ENCODE measurements at places on chromosomes 12 and 14.

DNA sequence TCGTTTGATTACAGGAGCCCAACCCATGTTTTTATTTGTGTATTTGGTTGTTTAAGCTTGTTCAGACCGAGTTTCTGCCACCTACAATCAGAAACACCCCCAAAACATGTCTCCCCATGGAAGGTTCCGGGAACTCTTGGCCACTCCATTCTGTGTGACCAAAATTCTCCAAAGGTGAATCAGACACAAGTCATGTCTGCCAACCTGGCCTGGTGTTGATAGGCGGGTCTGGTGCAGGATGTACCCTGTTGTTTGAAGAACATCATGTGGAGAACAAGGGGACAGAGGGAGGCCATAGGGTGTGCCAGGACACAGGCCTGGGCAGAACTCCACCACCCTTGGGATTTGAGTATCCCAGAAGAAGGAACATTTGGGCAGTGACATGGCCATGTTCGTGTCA is 147.1 kb upstream of the MYL2 start:
- no peak for DNase-seq

GRCh38 chr14:51410897-51411296 is 170.8 kb downstream of the TMX1 start:
- DNase-seq, result no peak

GRCh38 chr12:51160814-51161459 is 12.0 kb downstream of the TFCP2 start:
- DNase-seq, result no peak

GRCh38 chr12:3988519-3989217 is 115.5 kb upstream of the PARP11 start:
- DNase-seq, result no peak

GRCh38 chr12:109723311-109723881 is 9.8 kb downstream of the FAM222A start:
- DNase-seq, result no peak

DNA sequence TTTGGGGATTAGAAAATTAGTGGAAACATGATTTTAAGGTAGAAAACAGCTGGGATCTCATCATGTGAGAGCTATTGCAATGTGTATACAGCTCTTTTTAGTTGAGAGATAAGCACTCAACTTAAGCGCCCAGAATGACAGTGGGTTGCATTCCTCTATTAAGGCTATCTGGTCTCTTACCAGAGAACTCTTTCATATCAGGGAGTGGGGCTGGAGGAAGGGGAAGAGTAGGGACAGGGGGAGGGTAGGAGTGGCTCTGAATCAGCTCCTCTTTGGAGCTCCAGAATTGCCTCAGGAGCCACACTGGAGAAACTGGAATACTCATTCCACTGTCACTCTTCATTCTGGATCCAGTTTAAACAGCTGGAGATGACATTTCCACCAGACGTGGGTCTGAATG is 9.2 kb upstream of the PLEKHG3 start:
- no peak for DNase-seq

DNA sequence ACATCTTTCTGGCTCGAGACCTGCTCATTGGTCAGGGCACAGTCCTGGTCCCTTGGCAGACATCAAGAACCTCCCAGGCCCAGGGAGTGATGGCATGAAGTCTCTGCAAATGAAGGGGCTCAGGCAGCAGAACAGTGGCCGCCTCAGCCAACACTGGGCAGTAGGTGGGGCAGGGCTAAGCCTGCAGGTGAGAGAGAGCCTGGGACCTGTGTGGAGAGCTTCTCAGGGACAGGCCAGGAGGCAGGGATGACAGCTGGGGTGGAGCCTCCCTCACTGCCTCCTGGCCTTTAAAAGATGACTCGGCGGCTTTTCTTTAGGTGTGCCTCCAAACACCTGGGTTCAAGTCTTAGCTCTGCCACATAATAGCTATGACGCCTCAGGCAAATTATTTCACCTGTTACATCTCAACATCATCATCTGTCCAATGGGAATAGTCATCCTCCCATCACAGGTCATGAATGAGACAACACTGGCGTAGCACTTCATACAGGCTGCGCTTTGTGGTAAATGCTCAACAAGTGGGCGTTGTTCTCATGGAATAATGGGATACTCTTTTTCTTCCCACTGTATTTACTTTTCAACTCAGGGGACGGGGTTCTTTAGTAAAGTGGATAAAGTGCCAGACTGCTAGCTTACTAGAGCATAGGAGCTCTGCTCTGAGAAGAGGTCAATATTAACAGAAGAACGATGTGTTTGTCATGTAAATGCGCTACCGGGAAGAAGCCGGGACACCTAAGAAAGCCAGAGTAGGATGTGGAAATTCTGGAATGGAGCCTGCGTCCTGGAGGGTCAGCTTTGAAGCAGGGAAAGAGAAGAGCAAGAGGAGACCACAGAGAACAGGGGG is 277.4 kb downstream of the FOXN3 start:
- no peak for DNase-seq

- no peak for DNase-seq
These were observed 973.3 kb upstream of the TMEM132C start for GRCh38 chr12:127293507-127294310.

DNA sequence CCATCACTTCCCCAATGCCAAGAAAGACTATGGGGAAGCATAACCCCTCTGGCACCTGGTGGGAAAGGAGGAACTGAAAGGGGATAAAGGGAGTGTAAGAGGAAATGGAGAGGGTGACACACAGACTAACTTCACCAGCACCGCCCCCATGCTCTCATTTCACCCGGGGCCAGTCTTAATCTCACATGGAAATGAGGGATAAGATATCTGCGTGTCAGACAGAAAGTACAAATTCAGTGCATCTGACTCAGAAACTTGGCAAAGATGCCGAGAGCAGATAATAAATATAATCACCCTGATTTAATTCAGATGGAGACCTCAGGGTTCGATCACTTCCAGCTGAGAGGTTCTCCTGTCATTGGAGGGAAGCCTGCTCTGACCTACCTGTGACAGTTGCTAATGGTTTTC is 191.6 kb downstream of the DUSP6 start:
- DNase-seq, result no peak

DNA sequence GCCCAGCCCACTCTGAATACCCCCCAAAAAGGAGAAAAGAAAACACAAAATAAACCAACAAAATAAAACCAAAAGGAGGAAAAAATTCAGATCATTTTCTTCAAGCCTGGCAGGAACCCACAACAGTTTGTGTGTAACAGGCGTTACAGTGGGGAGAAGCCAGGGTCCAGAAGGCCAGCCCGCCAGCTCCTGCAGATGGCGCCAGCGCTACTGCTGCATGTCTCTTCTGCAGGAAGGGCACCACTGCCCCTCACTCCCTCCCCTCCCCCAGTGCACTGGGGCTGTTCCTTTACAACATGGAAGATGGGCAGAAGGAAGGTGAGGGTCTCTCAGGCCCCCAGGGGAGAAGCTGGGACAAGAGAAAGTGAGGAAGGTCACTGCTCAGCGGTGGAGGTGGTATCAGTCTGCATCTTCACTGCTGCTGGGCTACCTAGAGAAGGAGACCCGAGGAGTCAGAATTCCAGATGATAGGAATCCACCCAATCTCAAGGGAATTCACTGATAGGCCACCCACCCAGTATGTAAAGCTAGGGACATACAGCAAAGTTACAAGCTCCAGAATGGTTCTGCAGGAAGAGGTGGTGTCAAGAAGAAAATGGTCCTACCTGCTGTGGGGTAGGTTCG is 2.3 kb upstream of the NOP2 start:
- DNase-seq, result no peak

DNA sequence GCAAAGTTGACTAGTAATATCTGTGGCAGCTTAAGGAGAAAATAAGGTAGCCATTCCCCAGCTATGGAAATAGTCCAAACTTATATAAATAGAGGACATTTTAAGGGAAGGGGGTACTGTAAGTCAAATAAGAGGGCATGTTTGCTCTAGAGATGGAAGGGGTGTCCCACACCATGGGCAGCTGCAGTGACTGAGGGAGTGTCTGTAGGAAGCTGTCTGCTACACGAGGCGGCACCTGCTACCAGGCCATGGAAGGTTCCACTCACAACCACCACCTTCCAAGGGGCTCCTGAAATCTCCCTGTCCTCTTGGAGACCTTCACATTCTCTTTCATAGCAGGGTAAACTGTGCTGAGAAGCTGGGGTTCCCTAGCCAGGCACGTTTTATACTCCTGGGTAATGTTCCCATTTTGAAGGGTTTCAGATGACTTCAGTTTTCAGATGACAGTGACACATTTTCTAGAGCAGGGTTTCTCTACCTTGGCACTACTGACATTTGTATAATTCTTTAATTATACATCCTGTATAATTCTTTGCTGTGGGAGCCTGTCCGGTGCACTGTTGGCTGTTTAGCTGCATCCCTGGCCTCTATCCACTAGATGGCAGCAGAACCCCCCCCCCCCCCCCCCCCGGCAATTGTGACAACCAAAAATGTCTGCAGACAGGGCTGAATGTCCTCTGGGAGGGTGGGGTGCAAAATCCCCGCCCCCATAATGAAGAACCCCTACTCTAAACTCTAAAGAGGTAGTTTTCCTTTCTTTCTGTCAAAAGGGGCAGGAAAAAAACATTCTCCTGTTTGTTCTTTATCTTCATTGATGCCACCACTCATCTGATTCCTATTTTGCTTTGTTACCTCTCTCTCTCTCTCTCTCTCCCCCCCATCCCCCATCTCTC is 11.6 kb upstream of the SMCO2 start:
- DNase-seq, result no peak

DNA sequence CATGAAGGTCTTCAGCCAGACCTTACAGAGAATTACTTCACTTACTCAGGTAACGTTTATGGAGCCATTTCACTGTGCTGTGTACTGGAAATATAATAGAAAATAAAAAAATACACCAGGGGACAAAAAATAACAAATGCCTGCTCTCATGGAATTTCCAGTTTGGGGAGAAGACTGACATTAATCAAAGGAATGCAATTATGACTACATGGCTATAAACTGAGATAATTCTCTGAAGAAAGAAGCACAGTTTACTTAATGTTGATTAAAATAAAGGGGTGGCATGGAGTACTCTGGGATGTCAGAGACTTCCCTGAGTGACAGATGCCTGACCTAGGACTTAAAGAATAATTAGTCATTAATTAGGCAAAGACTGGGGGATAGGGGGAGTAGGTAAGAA is 59.0 kb downstream of the DENND5B start:
- no peak for DNase-seq

All from Panc1 (cell line).